ENCODE measurements at places on chromosomes 6 and 20.

GRCh38 chr6:154247119-154247861, 109.3 kb downstream of the IPCEF1 start:
- DNase-seq = no peak

- no peak for DNase-seq
Observed at GRCh38 chr20:3654326-3655130, 8.7 kb downstream of the GFRA4 start.

DNA sequence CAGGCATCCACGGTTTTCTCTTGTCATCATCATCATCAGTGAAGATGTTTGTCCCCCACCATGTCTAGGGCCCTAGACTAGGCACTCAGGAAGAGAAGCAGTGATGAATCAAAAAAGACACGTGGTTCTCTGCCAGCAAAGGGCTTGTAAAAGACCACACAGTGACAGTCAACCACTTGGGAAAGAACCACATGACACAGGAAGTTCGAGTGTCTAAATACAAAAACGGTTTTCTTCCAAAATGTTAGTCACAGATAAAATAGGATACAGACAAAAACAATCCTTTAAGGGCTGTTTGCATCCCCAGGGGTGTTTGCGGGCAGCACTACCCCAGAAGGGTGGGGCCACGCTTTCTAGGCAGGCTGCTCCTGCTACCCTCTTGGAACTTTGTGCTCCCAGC, 356.8 kb upstream of the AGPAT4 start:
- no peak for DNase-seq

DNA sequence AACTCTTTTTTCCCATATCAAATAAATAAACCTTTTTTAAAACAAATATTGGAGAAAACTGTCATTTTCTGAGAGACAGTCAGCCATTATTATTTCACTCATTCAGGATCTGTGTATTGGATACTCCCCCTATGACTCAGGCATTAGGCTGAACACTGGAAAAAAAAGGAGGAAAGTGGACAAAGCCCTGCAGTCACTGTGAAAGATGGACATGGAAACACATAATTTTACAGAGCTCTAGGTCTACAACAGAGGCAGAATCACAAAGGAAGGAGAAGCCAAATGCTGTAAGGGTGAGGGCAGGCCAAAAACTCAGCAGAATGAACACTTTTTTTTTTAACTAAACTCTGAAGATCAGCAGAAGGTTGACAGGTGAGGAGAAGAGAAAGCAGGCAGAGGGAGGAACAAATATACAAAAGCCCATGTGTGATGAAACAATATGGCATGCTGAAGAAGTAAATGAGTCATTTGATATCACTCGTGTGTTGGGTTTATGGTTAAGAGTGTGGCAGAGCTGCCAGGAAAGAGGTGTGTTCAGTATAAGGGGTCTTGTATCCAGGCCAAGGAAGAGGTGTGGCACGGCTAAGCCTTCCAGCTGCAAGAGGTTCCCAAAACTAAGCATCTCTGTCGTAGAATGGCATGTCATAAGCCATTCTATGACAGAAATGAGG, 39.1 kb downstream of the EPB41L2 start:
- no peak for DNase-seq

DNA sequence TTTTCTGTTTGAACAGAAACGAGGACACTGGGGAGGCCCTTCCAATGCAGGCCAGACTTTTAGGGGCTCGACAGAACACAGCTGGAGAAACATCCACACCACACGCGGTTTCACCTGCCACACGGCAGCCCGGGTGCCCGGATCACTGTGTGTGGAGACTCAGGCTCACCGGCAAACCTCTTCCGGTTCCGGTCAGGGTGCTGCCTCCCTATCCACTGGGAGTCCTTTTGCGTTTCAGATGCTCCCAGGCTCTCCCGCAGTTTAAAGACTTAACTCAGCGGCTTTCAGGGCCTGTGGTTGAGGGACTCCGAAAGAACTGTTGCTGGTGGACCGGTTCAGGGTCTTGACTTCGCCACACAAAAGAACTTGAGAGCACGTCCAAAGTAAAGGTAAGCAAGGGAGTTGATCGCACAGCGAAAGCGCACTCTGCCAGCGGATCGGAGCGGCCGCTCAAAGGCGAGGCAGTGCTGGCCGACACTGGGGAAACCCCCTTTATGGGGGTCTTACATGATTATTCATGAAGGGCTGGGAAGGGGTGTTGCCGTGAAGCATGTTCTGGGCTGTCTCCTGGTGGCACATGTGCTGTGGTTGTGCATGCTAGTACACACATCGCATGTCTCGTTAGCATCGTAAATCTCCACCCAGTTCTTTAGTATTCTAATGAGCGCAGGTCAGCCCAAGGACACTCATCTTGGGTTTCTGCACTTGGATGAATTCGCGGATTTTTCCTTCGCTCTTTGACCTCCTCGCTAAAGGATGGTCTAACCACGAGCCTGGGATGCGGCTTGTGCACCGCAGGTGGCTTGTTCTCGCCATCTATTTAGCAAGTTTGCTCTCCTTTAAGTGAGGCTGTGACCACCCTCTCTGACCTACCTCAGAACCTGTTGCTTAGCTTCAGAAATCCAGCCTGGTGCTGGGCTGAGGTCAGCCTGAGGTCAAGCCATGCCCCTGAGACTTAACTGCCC, 180.3 kb downstream of the CDH26 start:
- no peak for DNase-seq

GRCh38 chr6:137432054-137432611, 62.1 kb downstream of the OLIG3 start:
- no peak for DNase-seq

DNA sequence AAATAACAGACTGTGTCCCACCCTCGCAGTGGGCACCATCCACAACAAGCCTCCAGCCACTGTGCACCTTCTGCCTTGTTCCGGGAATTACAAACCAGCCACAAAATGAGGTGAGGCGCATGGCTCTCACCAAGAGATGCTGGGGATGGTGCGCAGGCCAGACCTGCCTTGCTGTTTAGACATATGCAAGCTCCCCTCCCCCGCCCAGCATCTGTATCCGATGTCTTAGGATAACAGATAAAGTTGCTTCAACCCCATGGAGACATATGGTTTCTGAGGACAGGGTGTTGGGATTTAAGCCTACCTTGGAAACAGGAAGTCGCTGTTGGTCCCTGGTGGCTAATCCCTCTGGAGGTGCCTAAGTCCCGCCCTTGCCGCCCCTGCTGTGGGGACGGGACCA, 50.4 kb upstream of the MPC1 start:
- no peak for DNase-seq

DNA sequence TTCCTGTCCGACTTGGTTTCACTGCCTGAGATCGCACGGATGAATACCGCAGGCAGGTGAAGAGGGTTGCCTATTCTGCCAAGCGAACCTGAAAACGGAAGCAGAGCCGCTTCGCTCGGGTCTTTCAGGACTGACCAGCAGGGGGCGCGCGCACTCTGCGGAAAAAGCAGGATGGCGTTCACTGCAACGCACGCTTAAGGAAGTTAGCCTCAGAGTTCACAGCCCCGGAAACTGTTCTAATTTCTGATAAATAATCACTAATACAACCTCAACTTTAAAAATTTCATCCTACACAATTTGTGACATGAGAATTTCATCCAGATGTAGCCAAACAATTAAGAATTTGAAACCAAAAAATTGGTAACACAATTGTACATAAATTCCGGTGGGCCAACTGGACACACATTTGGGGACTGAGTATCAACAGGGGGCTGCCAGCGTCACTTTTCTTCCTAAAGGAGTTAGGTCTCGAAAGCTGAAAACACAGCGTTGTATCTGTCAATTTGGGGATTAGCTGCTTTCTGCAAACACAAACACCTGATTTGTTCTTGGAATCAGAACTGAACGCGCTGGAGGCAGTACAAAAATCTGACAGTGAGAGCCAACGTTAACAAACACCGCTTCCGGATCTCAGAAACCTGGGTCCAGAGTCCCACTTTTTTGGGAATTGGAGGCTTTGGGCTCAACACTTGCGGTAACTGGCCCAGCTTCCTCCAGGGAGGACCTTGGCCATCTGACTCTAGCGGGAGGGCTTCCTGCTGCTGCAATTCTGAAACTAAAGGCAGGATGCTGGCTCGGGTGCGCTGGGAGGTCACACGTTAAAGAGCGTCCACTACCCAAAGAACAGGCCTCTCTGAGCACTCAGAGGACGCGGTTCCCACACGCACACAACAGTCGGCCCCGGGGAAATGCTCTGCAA, 8.8 kb downstream of the PXDC1 start:
- DNase-seq = no peak

GRCh38 chr6:161838306-161839035, 564.6 kb upstream of the AGPAT4 start:
- DNase-seq = no peak

DNA sequence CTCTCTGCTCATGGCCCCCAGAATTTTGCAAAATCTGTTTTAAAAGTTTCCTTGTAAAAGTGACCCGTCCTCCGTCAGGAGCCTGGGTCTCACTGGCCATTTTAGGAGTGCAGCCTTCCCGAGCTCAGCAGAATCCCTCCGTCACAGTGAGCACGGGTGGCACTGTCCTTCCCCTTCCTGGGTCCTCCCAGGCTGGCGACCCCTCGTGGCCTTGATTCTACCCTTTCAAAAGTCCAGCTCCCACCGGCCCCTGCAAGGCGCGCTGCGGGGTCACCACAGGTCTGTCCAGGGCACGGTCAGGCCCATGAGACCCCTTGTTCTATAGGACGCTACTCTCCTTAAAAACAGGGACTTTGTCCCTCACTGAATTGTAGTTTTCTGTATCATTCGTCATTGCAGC, 112.7 kb downstream of the PSMB1 start:
- DNase-seq = no peak

GRCh38 chr6:45830441-45831139, 185.1 kb downstream of the CLIC5 start:
- no peak for DNase-seq

- no peak for DNase-seq
Observed at GRCh38 chr6:137843211-137843610, 23.8 kb upstream of the TNFAIP3 start.

DNA sequence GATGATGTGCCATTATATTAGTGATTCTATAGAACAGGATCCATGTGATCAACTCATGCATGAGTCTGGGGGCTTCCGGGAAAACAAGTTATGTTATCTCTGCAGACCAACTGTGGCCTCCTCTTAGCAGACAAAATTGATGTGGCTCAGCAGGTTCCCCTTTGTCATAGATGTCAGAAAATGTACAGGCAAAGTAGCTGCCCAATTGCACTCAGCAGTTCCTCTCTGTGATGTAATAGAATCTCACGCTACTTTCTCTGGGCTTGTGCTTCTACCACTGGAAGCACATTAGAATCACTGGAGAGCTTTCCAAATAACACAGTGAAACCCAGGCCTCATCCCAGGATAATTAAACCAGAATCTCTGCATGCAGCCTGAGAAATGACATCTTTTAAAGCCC, 253.1 kb downstream of the SLC24A3 start:
- DNase-seq = no peak

- no peak for DNase-seq
Observed at GRCh38 chr6:14455427-14455826, 337.9 kb downstream of the CD83 start.

DNA sequence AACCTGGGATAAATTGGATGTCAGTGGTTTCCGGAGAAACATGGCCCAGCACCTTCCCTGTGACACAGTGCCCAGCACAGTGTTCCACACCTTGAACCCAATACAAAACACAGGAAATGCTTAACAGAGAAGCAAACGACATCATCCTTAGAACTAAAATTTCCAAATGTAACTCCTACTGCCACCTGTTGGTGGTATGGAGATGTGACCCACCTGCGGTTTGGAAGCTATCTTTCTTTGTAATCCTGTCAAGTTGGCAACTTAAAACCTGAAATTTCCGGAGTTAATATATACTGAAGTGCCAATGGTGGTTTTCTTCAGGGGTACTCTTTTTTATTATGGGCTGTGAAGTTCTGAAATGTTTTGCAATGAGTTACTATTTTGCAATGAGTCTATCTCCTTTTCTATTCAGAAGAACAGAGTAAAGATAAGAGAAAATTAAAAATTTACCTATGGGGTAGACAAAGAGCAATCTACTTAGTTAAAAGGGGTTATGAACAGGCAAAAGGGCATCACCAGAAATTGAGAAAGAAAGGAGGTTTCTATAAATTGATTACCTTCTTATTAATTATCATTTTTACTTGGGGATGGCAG, 658.8 kb downstream of the PTPRT start:
- DNase-seq = no peak

GRCh38 chr6:42898891-42899361, 16.9 kb upstream of the PTCRA start:
- DNase-seq = peak; percentile 45

- no peak for DNase-seq
Observed at GRCh38 chr6:45574885-45575284, 197.2 kb upstream of the SUPT3H start.

GRCh38 chr6:137827977-137828810, 38.9 kb upstream of the TNFAIP3 start:
- no peak for DNase-seq

DNA sequence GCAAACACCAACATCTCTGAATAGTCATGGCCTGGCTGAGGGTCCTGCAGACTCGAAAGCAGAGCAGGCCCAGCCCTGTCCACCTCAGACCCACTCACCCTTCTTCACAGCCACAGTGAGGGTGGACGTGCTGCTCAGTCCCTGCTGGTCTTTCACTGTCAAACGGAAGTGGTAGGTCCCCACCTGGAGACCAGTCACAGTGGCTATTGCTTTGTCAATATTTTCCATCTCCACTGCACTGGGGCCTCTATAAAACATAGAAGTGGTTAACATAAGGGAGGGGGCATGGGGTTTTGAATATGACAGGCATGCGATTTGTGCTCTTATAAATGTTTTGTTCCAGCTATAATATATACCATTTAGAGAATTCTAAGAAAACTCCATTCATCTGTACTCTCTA, 73.9 kb downstream of the ALDH5A1 start:
- no peak for DNase-seq

DNA sequence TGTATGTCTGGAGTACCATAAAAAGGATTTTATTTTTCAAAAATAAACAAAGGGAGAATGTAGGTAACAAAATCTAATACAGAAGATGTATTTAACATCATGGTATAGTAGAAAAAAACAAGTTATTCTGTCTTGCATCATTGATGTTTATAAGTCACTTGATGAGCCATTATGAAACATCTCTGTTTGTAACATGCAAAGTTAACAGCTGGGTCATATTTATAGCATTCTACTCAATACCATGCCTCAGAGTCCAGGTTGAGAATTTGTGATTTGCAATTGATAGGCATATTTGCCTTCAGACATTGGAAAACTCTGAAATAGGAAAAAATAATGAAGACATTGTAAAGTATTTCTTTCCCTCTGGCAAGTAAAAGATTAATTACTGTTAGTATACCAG, 52.3 kb upstream of the IL20RA start:
- DNase-seq = no peak

DNA sequence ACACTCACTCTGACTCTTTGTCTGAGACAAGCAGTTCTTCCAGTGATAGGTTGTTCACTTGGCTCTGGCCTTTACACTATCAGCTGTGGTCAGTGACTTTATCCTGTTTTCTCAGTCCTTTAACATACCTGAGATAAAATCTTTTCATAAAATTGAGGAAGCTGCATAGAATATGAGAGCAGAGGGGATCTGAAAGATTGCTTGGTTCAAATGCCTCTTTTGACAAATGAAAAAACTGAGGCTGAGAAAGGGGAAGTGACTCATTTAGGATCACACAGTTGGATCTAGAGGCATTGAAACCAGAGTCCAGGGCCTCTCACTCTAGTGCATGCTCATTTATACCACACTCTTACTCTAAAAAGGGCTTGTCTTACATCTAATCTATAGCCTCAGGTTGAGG, 277.0 kb upstream of the TBX18 start:
- no peak for DNase-seq

GRCh38 chr6:8549074-8549790, 113.9 kb upstream of the SLC35B3 start:
- DNase-seq = no peak

- DNase-seq = no peak
Observed at GRCh38 chr6:151763303-151763702, 44.2 kb upstream of the ESR1 start.

GRCh38 chr6:74434171-74434570, 738.2 kb downstream of the CD109 start:
- no peak for DNase-seq
